ENCODE measurements at places on chromosomes 4 and X. TPM values are rescaled to one million over a fixed set of nuclear protein-coding genes. Genes with fewer than 3 reads are reported as not detected.

WNK3 gene
- total RNA-seq, result 2.4 TPM

MAGEA11 gene
- total RNA-seq, result not detected

MAGEB4 gene
- total RNA-seq, result not detected

CXorf65 gene
- not detected for total RNA-seq

PDLIM5 gene
- 211 TPM for total RNA-seq

NPY2R gene
- total RNA-seq, result not detected

ARHGEF6 gene
- 30.4 TPM for total RNA-seq

CNOT6L gene
- total RNA-seq, result 62.5 TPM

GUCY1A1 gene
- total RNA-seq, result 16.1 TPM

RHOXF2B gene
- not detected for total RNA-seq

TMSB15C gene
- total RNA-seq, result 2.4 TPM

EXOC1L gene
- total RNA-seq, result not detected

NAP1L5 gene
- 7.9 TPM for total RNA-seq

GUCY1B1 gene
- 15.5 TPM for total RNA-seq

RTL9 gene
- 0.09 TPM for total RNA-seq

EMCN gene
- 58.5 TPM for total RNA-seq

SHROOM4 gene
- total RNA-seq, result 11.4 TPM

CASK gene
- total RNA-seq, result 43.3 TPM

LONRF3 gene
- total RNA-seq, result 5.9 TPM

UGT2A3 gene
- not detected for total RNA-seq

MMRN1 gene
- 8.5 TPM for total RNA-seq

All from sciatic nerve (tissue), 2 donors.